ENCODE measurements at places on chromosomes 2 and 18. TPM values are rescaled to one million over a fixed set of nuclear protein-coding genes. Genes with fewer than 3 reads are reported as not detected.

CCDC148 gene
- total RNA-seq = 16.0 TPM

UGT1A4 gene
- total RNA-seq = 3.8 TPM

NETO1 gene
- 4.9 TPM for total RNA-seq

ASIC4 gene
- total RNA-seq = not detected

MDH1B gene
- 3.7 TPM for total RNA-seq

SP140 gene
- total RNA-seq = 4.3 TPM

KCNE4 gene
- 0.05 TPM for total RNA-seq

SSB gene
- 87.2 TPM for total RNA-seq

CFAP53 gene
- total RNA-seq = 2.2 TPM

CRACDL gene
- total RNA-seq = 6.3 TPM

DNAJC10 gene
- 202 TPM for total RNA-seq

KIF3C gene
- 28.9 TPM for total RNA-seq

AQP12B gene
- total RNA-seq = not detected

IGFBP5 gene
- total RNA-seq = 8.9 TPM

STAT4 gene
- total RNA-seq = 3.0 TPM

RAB27B gene
- total RNA-seq = 4.0 TPM

WNT10A gene
- total RNA-seq = 13.5 TPM

COL3A1 gene
- total RNA-seq = 18.2 TPM

Data from renal cortical epithelial cell (primary cell).